ENCODE measurements at places on chromosomes 7 and 10.

DNA sequence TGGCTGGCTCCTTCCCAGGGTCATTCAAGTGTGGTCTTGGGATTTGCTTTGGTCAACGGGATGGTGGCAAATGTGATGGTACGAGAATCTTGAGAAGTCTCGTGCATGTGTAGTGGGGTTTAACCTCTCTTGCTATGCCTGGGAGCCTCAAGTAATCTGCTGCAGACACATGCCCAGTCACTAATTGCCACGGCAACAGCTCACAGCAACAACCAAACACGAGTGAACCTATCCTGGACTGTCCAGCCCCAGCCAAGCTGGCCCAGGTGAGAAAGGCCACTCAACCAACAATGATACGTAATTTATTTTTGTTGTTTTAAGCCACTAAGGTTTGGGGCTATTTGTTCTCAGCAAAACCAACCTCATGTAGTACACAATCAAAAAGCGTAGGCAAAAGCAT is 38.1 kb upstream of the DDC start:
- no peak for DNase-seq

GRCh38 chr10:132806110-132806509 is 20.2 kb upstream of the NKX6-2 start:
- DNase-seq = no peak

DNA sequence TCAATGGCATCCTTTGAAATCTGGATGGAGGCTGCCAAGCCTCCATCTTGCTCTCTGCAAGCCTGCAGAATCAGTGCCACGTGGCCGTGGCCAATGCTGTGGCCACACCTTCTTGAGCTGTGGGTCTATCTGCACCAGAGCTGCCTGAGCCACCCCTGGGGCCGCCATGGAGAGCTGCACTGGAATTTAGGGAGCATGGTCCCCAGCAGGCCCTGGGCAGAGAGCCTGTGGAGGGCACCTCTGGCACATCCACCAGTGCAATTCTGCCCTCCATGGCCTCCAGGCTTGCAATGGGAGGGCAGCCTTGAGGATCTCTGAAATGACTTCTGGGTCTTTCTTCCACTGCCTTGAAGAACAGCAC is 55.6 kb upstream of the NKX6-2 start:
- no peak for DNase-seq

- DNase-seq = no peak
Observed at GRCh38 chr7:33035776-33036175, 26.8 kb downstream of the NT5C3A start.

GRCh38 chr7:2776401-2776800 is 67.7 kb downstream of the GNA12 start:
- no peak for DNase-seq

DNA sequence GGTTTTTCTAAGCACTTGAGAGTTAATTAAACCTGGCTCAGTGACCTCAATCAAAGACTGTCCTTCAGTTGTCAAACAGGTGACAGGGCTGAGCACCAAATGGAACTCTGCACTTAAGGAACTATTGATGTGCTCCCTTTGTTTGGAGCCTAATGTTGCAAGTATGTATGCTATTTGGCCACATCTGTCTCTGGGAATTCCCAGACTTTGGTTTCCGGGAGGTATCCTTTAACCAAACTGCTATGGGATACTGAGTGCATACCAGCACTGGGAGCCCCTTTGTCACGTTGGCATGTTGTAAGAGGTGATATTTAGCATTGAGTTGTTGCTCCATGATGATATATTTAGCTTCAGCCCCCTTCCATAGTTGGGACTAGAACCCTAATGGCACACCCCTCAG is 25.2 kb downstream of the ASZ1 start:
- DNase-seq = no peak

DNA sequence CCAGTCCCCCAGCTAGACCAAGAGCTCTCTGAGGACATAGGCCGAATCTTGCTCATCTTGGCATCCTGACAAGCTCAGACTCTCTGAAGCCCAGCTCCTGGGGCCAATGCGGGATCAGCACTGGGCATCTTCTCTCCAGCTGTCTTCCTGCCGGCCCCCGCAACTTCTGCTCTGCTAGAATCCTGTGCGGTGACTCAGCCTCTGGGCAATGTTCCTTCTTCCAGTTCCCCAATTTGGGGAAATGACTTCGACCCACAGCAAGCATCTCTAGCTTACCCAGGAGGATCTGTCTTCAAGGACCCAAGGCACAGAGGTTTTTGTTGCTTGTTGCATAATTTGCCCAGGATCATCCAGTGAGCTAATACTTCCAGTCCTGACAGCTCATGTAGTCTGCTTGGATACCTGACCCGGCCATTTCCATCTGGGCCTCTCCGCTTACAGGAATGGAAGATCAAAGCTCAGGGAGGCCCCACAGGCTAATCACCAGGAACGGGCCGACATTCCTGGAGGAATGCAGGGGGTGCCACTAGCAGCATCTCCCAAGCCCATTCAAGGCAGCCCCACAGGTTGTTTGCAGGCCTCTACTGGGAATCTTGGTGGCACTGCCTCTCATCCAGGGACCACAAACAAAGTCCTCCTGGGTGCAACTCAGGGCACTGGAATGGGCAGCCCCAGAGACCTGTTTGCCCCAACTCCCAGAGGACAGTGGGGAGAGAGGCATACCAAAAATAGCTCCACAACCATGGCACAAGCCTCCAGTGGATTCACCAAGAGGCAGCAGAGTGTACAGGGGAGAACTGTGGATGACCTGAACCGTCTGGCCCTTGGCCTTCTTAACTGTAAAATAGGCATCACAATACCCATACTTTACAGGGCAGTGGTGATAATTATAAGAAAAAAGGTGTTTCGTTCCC is 151.9 kb downstream of the NEURL1 start:
- DNase-seq = no peak

DNA sequence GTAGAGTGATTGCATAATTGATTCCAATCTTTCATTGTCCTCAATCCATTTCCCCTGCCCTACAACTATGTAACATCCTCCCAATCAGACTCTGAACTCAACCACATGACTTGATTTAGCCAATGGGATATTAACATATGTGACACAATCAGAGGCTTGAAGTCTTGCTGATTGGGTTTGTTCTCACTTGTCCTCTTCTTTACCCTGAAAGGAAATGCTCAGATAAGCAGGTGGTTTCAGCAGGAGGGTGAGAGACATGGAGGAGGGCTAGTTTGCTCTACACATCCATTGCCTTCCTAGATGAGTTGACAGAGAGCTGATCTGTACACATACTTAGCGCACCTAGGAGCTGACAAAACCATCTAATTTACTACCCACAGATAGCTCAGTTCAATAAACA is 669.4 kb downstream of the NRG3 start:
- DNase-seq = no peak

DNA sequence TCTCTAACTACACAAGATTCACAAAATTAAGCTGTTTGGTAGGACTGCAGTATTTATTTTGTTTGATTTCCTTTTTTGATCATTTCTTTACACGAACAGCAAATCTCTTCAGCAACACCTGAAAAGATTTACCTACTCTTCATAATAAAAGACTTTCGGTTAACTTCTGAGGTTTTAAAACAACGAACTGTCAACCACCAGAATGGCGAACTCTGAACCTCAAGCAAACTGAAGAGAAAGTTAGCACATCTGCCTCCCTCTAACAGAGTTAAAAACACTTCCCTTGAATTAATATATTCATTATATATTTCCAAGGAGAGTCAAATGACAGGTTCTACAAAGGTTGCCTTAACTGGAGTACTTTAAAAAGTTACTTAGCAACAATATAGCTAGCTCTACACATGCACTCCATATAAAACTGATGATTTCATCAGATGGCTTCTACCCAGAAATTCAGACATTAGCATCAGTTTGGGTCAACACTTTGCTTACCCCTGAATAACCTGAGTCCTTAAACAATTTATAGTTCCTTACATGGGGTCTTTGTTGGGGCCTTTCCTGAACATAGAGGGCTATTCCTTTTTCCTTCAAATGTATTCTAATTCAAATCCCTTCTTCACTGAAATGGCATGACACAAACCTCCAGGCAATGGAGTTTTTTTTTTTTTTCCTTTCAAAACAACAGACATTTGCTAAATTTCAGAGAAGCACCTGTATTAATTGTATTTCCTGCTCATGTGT is 118.3 kb downstream of the SEM1 start:
- DNase-seq = no peak

- DNase-seq = no peak
Observed at GRCh38 chr7:142583446-142583845, 165.8 kb upstream of the PRSS1 start.

- DNase-seq = no peak
Observed at GRCh38 chr7:117929237-117929636, 56.0 kb upstream of the CTTNBP2 start.

DNA sequence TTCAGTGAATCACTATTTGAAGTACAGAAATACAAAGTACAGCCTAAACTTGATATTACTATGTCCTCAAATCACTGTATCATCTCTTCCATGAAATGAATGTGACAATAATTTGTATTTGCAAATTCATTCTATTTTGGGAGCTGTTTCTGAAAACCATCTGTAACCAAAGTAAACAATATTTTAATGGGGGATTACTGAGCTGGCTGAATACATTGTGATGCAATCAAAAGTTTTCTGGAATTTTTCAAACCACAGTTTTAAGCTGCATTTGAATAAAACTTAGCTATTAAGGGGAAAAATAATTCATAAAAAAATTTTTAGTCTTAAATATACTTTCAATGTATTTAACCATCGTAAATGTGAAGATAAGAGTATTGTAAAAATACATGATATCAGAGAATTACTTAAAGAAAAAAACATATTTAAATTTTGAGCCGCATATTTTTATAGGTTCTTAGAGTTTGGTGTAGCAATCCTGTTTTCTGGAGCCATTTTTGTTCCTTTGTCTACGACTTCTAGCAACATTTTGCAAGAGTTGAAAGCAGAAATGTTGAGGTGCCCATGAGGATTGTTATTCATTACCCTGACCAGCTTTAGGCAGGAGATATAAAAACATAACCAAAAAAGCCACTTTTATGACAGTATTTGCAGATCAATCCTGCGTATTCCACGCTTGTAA is 45.9 kb upstream of the AGMO start:
- no peak for DNase-seq

- no peak for DNase-seq
Observed at GRCh38 chr7:40327873-40328272, 193.1 kb downstream of the SUGCT start.

DNA sequence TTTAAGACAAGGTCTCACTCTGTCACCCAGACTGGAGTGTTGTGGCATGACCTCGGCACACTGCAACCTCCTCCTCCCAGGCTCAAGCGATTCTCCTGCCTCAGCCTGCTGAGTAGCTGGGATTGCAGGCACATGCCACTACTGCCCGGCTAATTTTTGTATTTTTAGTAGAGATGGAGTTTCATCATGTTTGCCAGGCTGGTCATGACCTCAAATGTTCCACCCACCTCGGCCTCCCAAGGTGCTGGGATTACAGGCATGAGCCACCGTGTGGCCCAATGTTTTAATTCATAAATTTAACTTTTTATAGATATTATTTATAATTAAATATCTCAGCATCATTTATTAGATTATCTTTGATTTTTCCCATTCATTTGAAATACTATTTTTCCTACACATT is 658.0 kb upstream of the NRG3 start:
- no peak for DNase-seq

GRCh38 chr7:70926666-70927065 is 205.3 kb upstream of the GALNT17 start:
- no peak for DNase-seq

DNA sequence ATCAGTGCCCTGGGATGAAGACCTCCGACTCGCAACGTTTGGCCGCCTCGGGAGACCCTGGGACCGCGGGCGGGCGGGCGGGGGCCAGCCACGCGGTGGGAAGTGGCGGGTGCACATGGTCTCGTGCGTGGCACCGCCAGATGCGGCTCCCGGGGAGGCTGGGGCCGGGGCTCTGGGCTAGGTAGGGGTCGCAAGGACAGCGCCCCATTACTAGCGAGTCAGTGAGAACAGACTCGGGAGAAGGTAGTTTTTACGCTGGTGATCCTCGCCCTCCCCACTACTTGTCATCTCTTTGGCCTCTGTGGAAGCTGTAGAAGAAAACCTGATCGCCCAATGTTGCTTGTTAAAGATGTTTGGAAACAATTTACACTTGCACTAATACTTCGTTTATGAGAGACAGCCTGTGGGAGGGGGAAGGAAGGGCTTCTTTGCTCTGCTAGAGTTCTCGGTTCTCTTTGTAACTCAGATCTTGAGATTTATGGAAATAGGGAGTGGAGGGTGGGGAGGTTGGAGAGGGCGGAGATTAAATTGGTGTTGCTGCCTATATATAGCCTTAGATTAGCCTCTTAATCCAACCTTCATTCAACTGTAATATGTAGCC is 591 bp downstream of the BZW2 start:
- DNase-seq = peak; percentile 16

GRCh38 chr7:2728316-2729030 is 40.5 kb downstream of the AMZ1 start:
- no peak for DNase-seq

DNA sequence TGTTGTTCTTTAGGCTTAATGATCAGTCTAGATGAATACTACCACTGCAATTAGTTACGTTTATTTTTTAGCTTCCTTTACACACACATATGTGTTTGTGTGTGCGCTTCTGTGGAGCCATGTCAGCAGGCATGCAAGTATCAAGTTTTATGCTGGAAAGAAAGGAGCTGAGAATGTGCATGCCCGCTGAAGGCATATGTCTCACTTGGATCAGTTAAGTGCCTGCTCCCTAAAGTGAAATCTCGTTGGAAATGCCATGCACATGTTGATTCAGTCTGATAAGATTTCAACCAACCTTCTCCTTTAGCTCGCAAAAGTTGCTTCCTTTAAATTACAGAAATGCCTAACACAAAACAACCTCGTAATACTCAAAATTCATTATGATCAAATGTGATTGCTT is 10.7 kb downstream of the NRP1 start:
- DNase-seq = no peak

- no peak for DNase-seq
Observed at GRCh38 chr7:6160191-6160623, 112.2 kb downstream of the CYTH3 start.

- no peak for DNase-seq
Observed at GRCh38 chr10:117418121-117418520, 42.9 kb upstream of the PDZD8 start.

DNA sequence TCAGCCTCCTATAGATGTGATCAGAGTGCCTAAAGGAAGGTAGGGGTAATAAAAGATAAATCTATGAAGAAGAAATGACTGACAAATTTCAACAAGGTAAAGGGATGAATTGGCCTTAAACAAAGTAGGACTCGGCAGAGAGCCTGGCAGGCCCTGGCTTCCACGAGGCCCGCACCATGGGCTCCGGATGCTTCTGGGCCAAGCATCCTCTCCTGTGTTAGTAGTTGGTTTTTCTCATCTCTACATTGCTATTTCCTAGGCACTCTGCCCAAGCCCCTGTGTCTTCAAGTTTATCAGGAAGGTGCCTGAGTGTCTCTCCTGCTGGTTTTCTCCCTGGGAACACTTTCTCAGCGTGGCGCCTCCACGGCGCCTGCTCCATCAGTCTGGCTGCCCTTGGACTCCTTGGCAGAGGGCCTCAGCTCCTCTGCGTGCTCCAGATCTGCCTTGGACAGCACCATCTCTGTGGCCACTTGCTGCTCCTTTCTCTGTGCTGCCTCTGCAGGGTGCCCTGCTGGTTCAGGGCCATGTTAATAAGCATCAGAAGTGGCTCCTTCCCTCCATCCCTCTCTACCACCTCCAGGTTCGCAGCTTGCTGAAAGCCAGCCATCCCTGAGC is 413.3 kb upstream of the DPP6 start:
- DNase-seq = no peak

- no peak for DNase-seq
Observed at GRCh38 chr7:151408498-151408838, 1.4 kb downstream of the WDR86 start.
